ENCODE measurements at places on chromosomes 1 and 21.

DNA sequence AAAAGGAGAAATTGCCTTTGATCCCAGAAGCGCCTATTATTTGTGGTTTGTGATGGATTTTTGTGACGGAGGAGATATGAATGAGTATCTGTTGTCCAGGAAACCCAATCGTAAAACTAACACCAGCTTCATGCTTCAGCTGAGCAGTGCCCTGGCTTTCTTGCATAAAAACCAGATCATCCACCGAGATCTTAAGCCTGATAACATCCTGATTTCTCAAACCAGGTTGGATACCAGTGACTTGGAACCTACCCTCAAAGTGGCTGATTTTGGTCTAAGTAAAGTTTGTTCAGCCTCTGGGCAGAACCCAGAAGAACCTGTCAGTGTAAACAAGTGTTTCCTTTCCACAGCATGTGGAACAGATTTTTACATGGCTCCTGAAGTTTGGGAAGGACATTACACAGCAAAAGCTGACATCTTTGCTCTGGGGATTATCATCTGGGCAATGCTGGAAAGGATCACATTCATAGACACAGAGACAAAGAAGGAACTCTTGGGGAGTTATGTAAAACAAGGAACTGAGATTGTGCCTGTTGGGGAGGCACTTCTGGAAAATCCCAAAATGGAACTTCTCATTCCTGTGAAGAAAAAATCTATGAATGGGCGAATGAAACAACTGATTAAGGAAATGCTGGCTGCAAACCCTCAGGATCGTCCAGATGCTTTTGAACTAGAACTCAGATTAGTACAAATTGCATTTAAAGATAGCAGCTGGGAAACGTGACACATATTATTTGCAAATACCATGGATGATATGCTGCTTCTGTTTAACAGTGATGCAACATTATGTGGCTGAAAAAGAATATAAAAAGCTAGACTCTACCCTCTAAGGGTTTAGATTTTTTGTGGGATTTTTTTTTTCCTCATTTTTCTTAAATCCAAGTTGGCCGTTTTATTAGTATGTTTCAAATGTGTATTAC is 10.5 kb downstream of the PDIK1L start:
- DNase-seq, result no peak

DNA sequence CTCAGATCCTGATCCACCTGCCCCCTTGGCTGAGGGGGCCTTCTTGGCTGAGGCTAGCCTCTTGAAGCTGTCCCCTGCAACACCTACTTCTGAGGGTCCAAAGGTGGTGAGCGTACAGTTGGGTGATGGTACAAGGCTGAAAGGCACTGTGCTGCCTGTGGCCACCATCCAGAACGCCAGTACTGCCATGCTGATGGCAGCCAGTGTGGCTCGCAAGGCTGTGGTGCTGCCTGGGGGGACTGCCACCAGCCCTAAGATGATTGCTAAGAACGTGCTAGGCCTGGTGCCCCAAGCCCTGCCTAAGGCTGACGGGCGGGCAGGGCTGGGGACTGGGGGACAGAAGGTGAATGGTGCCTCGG is 5.2 kb downstream of the ZNF687 start:
- no peak for DNase-seq

DNA sequence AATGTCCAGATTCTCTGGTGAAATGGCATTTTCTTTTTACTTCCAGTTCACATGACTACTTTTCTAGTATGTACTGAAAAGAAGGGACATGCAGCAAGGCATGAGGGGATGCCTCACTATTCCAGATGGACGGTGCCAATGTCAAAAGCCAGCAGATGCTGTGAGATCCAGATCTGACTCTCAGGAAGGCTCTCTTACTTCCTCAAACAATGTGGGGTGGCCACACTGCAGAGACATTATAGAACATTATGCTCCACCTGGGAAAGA is 17.7 kb downstream of the CRYZ start:
- DNase-seq, result no peak

DNA sequence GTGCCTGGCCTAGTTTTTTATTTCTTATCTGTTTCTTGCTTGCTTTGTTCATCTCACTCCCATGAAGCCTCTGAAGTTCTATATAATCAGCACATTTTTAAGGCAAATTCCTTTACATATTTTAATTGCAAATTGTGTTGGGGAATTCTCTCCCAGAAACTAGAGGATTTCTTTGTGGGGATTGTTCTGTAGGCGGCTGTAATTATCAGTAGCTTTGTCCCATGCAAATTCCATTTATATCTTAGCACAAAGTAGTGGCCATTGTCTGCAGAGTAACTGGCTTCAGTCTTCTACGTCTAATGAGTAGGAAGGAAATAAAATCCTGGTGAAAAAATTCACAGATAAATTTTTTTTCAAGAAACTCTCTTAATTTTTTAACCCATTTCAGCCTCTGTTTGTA is 35.7 kb downstream of the CLEC20A start:
- no peak for DNase-seq

DNA sequence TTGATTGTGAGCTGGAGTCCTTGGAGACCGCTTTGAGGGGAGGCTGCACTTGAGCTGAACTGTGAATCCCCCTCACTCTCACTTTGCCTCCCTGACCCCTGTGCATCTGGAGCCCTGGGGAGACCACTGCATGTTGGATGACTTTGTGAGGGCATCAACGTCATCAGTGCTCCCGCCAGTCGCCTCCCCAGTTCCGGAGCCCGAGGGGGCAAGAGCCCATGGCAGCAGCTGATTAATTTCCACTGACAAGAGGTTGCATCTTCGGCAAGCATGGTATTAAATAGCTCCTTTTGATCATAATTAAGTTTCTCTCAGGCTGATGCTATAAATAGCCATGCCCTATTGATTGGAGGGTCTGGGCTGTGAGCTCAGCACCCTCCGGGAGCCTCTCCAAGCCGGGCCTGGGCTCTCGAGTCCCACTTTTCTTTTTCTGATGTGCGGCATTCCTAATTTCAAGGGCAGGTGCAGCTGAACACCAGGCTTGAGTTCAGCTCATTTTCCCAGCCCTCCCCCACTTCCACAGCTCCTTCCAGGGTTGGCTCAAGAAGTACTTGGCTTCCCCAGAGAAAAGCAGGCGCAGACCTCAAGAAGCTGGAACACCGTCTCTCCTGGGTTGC is 33.2 kb downstream of the KCND3 start:
- no peak for DNase-seq

- no peak for DNase-seq
Observed at GRCh38 chr21:17789656-17790055, 29.5 kb downstream of the C21orf91 start.

GRCh38 chr1:158649052-158649451 is 37.5 kb downstream of the SPTA1 start:
- DNase-seq, result no peak

DNA sequence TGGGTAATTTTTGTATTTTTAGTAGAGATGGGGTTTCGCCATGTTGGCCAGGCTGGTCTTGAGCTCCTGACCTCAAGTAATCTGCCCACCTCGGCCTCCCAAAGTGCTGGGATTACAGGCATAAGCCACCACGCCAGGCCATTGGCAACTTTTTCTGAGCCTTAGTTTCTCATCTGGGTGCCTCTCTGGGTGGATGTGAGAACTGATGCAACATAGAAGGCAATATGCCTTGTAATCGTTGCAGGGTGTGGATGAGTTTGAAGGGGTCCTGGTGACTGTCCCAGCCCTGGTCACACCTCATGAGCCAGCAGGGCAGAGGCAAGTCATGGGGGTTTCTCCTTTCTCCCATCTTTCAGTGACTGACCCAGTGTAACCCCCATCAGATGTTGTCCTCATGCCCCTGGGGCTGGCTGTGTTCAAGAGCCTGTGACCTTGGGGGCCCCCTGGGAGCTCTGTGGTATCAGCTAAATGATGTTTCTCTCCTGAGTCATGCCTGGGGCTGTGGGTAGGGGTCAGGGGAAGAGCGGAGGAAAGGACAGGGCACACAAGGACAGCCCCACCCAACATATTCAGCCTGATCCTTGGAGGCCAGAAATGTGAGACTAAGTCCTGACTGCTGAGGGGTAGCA is 3.6 kb downstream of the COL9A2 start:
- no peak for DNase-seq

DNA sequence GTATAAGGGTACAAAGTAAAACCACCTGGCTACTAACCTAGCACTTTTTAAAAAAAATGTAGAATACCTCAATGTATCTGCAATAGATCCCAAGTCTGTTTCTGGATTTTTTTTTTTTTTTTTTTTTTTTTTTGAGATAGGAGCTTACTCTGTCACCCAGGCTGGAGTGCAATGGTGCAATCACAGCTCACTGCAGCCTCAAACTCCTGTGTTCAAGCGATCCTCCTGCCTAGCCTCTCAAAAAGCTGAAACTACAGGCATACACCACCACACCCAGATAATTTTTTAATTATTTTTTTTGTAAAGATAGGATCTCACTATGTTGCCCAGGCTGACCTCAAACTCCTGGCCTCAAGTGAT is 537.5 kb upstream of the CAMK1G start:
- no peak for DNase-seq

- no peak for DNase-seq
Observed at GRCh38 chr1:24417681-24418080, 2.1 kb downstream of the NIPAL3 start.

DNA sequence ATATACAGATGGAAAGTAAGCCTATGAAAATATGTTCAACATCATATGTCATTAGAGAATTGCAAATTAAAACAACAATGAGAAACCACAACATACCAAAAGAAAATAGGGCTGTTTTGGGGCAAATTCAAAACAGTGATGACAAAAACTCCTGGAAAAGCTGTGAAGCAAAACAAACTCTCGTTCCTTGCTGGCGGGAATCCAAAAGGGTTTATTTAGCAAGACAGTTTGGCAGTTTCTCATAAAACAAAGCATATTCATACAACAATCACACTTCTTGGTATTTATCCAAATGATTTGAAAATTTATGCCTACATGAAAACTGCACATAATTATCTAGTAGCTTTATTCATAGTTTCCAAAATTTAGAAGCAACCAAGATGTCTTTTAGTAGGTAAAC is 44.4 kb downstream of the COL11A1 start:
- DNase-seq, result no peak

DNA sequence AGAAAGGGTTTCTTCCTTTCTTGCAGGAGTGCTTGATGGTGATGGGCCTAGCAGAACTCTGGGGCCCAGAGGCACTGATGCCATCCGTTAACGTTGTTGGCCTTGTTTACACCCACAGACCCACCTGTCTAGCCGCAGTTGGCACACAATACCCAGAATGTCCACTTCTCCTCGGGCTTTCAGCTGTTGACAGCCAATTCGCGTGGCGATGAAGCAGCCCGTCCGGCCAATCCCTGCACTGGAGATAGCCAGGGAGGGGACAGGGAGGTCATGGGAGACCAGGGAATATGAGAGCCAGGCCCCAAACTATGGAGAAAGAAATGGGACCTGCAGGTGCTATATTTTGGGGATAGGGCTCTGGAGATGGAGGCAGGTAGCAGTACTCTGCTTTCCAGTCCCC is 5.7 kb upstream of the ARL8A start:
- DNase-seq, result no peak

DNA sequence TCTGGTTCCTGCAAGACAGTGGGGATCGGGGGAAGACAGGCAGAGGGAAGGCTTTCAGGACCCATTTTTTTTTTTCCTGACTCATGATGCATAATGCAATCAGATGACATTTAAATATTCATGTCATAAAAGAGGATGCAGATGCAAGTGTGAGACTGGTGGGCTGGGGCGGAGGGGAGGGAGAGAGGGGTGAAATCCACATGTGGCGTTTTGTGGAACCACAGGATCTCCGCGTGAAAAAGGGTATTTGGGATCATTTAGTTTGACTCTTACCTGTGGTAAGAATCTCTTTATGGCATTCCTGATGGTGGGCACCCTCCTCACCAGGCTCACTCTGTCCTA is 249.3 kb upstream of the CSF3R start:
- no peak for DNase-seq

GRCh38 chr1:171389171-171389570 is 75.2 kb downstream of the FMO4 start:
- DNase-seq, result no peak

- no peak for DNase-seq
Observed at GRCh38 chr21:44568261-44568660, 5.3 kb upstream of the KRTAP10-4 start.

GRCh38 chr1:179872558-179872957 is 5.0 kb downstream of the TOR1AIP2 start:
- DNase-seq, result no peak

GRCh38 chr1:111981871-111982270 is 7.6 kb downstream of the KCND3 start:
- no peak for DNase-seq

All from stimulated activated CD4-positive, alpha-beta T cell treated with anti-CD3 and anti-CD28 coated beads, Interleukin-4, amount 100 ng/mL, for 4 hours (primary cell).